ENCODE measurements at places on chromosomes 3 and 15.

- DNase-seq: no peak
These were observed 223.9 kb downstream of the NR1D2 start for GRCh38 chr3:24168977-24169376.

DNA sequence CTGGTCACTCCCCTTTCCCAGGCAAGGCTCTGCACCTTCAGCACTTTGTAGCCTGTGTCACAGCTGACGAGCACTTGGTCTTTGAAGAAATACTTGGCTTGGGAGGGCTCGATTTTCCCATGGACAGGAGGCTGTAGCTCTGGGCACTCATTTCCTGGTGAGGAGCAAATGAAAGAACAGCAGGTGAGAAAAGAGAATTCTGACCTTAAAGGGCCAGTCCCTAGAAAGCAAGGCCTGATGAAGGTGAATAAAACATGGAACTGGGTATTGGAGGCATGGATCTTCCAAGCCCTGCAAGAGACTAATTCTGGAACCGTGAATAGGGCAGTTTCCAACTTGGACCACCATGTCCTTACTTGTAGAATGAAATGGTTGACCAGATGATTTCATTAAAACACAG, 39.9 kb downstream of the MASP1 start:
- no peak for DNase-seq

DNA sequence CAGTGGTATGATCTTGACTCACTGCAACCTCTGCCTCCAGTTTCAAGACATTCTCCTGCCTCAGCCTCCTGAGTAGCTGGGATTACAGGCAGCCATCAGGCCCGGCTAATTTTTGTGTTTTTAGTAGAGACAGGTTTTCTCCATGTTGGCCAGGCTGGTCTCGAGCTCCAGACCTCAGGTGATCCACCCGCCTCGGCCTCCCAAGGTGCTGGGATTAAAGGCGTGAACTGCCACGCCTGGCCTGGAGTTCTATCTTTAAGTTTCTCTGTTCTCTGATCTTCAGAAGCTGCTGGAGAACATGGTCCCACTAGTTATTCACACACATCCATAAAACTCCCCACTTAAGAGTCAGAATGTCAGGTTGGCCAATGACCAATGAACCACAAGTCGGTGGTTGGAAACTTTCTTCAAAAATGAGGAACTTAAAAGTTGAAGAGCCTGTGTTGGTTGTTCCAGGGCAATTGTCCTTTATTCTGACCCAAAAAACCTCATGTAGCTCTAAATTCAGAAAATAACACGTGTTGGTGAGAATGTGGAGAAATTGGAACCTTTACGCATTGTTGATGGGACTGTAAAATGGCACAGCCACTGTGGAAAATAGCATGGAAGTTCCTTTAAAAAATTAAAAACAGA, 55.9 kb upstream of the PIK3CB start:
- no peak for DNase-seq

DNA sequence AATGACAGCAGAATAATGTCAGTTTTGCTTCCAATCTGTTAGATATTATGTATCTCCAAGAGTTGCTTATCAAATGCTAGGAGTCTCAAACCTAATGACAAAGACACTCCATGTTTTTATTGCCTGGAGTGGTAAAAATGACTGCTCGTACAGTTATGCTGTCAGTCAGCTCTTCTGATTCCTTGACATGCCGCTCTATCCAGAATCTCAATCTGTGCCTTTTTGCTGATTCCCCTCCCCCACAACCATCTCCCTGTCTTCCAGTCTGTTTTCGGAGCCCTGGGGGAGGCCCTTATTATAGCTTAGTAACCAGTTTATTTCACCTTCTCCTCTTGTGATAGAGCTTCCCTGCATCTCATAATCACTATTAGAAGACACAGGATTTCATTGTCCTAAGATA, 2.6 kb downstream of the MKRN2 start:
- no peak for DNase-seq

- no peak for DNase-seq
These were observed 46.9 kb upstream of the PPP2R3A start for GRCh38 chr3:135918600-135918999.

DNA sequence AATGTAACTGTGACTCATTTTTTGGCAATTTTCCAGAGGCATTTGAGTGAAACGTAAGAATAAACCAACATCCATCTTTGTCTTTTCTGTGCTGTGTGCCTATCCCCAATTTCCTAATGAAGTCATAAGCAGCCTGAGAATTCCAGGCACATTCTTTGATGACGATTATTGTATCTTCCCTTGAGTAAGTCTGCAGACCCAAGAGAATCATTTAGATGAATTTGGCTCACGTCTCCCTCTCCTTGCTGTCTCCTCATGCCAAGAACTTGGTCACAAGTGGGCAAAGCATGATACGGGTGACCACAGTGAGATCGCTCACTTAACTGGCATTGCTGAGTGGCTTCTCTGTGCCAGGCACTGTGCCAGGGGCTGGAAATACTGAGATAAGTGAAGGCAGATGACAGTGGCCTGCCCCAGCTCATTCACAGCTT, 384.5 kb upstream of the IL12A start:
- no peak for DNase-seq

DNA sequence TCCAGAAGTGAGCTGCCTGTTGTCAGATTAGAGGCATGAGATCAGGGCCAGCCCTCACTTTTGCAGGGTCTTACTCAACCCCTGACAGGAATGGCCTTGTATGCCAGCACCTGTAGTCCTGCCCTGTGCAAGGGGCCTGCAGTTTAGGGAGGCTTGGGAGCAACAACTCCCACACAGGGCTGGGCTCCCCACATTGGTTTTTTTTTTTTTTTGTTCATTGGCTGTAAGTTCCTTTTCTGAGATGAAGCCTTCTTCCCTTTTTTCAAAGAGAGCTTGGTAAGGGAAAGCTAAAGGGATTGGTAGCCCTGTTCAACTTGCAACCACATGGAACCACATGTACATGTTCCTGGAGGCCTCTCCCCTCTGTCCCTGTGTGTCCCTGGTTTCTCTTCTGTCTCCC, 46.4 kb downstream of the TNFAIP8L3 start:
- no peak for DNase-seq

- peak; percentile 48 for DNase-seq
These were observed 92.8 kb upstream of the DCBLD2 start for GRCh38 chr3:98994128-98994762.

DNA sequence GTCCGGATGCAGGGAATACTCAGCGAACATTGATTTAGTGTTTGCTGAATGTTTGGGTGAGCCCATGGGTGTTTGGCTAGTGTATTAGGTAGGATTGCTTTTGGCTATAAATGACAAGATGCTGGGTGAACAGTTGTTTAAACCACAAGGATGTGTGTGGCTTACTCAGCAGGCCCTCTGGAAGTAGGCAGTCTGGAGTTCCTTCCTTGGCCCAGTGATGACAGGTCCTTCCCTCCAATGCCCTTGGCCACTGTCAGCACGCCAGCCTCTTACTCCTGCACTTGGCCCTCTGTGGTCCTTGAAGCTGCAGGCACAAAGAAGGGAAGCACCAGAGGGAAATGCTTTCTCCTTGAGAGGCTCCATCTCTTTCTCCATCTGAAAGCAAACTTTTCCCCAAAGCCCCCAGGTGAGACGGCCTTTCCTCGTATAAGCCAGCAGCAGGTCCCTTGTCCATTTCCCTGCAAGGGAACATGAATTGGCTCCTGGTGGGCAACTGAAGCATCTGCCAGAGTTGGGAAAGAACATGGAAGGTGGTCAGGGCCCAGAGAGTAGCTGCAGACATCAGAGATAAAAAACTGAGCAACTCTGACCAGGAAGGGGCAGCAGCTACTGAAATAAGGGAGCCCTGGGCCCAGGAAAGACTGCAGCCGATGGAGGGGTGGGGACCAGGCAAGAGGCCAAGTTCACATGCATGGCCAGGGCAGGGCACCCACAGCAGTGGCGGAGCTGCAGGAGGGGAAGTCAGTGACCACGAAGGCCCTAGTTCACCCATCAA, 105.0 kb downstream of the TPRA1 start:
- DNase-seq: no peak

DNA sequence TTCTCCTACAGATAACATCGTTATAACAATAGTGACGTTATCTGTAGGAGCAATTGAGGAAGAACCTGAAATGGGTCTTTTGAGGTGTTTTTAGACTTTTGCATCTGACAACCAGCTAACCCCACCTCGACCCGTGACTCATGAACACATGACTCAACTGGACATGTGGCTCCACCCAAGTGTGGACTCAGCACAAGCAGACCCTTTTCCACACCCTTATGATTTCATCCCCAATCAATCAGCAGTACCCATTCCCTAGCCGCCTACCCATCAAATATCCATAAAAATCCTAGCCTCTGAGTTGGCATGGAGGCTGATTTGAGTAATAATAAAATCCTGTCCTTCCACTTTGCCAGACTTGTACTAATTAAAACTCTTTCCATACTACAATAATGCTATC, 255.4 kb downstream of the ARPP21 start:
- no peak for DNase-seq

DNA sequence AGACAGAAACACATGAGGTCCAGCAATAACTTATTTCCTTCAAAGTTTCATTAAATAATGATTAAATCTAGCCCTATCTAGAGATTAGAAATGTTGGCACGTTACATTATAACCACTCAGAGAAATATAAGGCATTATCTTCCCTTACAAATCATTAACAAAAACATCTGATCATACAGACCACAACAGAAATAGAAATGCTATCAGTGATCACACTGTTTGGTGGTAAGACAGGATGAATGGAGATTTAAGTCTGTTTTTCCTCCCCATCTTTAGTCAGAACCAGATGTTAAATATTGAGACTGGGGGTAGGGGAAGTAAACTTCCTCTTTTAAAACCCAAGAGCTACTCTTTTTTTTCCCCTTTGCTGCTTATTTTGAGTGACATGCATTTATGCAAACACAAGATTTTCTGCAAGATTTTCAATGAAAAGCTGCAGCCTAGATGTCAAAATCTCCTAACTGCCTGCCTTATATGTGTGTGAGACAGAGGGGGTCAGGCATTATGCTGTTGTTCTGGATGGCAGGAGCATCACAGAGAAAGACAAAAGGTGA, 70.4 kb downstream of the CBLB start:
- no peak for DNase-seq

DNA sequence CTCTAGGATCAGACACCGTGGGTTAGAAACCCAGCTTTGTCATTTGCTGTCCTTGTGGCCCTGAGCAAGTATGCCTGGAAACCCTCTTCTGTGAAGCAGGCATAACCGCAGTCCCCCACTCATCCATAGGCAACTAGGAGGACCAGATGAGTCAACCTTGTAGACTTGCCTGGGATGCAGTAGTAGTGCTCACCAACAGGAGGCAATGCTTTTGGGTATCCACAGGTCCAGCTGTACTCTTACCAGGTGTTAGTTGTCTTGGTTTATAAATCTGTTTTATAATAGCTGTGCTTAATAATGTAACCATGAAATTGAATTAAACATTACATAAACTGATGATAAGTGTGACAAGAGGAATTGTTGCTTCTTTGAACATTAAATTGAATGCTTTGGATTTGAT, 389.3 kb downstream of the IL20RB start:
- no peak for DNase-seq

- DNase-seq: no peak
These were observed 203.2 kb upstream of the PPP2R3A start for GRCh38 chr3:135762188-135762856.

GRCh38 chr3:9266716-9267115, 17.3 kb upstream of the SRGAP3 start:
- DNase-seq: no peak

GRCh38 chr15:78069462-78070029, 8.0 kb downstream of the TBC1D2B start:
- DNase-seq: no peak

DNA sequence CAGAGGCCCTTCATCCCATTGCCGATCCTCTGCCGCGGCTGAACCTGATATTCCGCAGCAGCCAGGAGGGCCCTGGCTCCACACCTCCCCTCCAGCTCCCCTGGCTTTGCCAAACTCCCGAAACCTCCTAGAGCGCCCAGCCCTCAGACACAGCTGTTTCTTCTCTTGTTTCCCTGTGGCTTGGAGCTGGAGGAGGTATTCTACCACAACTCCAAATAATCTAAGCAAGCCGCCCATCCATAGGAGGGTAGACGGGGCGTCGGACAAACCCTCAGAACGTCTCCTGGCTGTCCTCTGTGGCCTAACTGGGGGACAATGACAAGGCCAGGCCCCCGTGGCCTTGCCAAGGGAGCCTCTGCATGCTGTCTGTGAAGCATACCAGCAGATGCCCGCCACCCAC, 10.4 kb downstream of the PLA2G4D start:
- DNase-seq: no peak

DNA sequence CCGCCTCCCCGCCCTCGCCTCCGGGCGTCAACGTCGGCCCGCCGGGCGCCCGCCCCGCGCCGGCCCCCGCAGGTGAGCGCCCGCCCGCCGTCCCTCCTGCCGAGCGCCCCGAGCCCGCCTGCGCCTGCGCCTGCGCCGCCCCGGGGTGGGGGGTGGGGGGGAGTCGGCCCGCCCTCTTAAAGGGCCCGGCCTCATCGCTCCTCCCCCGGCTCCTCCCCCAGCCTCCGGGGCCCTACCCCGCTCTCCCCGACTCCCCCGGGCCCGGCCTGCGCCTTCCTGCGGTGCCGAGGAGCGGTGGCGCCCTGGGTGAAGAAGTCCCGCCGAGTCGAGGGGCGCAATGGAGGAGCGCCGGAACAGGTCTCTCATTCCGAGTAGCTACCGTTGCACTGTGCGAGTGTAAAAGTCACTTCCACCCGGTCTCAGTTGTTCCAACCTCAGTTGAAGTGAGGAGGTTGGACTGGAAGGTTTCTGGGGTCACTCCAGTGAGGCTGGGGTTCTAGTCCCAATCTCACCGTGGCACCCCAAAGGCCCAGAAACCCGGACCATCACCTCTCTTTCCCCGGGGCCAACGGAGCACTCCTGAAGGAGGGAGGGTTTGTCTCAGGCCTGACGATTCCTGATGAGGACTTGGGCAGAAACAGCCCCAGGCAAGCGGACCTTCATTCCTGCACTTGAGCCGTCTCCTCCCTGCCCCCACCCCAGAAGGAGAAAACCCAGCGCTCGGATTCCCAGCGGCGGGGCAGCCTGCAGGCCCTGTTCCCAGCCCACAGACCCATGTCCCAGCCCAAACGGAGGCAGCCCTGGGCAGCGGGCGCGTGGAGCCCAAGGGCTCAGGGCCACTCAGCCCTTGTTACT, 1.5 kb upstream of the TNK2 start:
- DNase-seq: peak; percentile 48

- no peak for DNase-seq
These were observed 14.9 kb downstream of the MAGI1 start for GRCh38 chr3:66023738-66024385.

- no peak for DNase-seq
These were observed 300.5 kb upstream of the ALCAM start for GRCh38 chr3:105065895-105066839.

DNA sequence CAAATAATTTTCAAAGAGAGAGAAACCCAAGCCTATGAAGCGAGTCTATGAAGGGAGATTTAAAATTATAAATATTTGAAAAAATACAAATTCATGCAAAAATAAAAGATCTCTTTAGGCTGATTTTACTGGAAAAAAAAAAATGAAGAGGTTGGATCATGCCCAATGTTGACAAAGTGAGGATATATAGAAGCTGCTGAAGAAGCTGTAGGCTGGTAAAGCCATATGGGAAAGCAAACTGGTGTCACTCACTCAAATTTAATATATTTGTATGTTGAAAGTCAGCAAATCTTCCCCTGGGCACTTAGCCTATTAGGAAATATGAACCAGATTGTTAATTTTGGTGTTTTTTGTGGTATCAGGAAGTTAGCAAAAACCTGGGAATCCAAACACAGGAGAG, 61.8 kb upstream of the BCHE start:
- DNase-seq: no peak

GRCh38 chr3:48184299-48184698, 3.9 kb downstream of the CDC25A start:
- DNase-seq: no peak

- no peak for DNase-seq
These were observed 101.7 kb downstream of the LSM3 start for GRCh38 chr3:14280326-14280725.
